ENCODE measurements at places on chromosomes 2 and 18.

DNA sequence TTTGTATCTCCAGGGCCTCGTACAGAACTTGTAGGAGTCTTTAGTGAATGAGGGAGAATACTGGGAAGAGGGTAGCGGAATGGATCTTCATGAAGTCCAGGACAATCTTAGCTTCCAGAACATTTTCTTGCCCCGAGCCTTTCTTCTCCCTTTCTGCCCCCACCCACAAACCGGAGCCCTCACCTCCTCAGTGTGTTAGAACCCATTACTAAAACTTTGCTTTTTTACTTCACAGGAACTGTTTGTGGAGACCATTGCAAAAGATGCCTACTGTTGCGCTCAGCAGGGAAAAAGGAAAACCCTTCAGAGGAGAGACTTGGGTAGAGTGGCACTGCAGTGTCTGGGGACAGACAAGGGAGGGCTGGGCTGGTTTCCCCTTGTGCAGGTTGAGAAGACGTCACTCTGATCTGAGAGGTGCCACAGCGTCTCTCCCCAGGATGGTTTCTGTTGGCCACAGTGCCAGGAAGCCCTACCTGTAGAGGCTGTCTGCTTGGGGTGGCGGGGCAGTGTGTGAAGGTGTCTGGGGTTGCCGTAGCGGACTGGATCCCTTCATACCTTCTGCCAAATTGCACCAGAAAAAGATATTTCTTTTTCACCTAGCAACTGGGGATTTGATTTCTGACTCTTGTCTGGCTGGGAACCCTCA is 786 bp downstream of the POLE4 start:
- DNase-seq, result no peak

DNA sequence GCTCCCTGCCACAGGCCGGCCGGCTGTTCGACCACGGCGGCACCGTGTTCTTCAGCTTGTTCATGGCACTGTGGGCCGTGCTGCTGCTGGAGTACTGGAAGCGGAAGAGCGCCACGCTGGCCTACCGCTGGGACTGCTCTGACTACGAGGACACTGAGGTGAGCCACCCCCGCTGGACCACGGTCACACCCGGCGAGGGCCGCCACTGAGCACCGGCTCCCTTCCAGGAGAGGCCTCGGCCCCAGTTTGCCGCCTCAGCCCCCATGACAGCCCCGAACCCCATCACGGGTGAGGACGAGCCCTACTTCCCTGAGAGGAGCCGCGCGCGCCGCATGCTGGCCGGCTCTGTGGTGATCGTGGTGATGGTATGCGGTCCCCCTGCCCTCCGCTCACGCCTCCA is 20.8 kb downstream of the ANO7 start:
- DNase-seq, result no peak

DNA sequence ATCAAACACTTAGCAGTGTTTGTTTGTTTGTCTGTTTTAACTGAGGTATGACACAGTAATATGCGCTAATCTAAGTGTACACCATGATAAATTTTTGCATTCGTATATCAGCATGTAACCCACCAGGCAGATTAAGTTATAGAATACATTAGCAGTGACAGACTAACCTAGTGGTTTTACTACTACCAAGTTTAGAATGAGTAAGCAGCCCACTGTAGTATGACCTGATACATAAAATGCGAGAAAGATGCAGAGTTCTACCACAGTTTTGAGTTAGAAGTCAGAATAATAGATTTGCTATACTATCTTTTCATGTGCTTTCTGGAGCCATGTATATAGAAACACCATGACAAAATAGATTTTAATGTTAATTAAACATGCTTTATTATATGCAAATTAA is 19.1 kb upstream of the MAP4K4 start:
- no peak for DNase-seq

- DNase-seq, result no peak
These were observed 49.5 kb downstream of the INHBB start for GRCh38 chr2:120395221-120396012.

- DNase-seq, result no peak
These were observed 42.6 kb upstream of the HNRNPA3 start for GRCh38 chr2:177169810-177170514.

DNA sequence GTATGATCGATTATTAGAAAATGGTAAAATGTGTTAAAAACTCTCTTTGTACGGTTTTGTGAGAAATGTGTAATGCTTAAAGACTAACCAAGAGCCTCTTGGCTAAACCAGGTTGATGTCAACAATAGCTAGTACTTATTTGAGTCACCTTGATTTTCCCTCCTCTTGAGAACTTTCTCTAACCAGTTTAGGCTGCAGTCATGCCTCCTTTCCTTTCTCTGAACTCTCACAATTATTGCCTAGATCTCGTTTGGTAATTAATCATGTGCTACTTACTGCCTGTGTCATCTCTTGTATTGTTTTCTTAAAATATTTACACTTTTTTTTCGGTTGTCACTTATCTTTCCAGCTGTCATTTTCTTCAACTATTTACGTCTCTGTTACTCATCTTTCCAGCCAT is 1.1 kb upstream of the EPC2 start:
- DNase-seq, result no peak

- DNase-seq, result no peak
These were observed 29.4 kb downstream of the THADA start for GRCh38 chr2:43566461-43566729.

DNA sequence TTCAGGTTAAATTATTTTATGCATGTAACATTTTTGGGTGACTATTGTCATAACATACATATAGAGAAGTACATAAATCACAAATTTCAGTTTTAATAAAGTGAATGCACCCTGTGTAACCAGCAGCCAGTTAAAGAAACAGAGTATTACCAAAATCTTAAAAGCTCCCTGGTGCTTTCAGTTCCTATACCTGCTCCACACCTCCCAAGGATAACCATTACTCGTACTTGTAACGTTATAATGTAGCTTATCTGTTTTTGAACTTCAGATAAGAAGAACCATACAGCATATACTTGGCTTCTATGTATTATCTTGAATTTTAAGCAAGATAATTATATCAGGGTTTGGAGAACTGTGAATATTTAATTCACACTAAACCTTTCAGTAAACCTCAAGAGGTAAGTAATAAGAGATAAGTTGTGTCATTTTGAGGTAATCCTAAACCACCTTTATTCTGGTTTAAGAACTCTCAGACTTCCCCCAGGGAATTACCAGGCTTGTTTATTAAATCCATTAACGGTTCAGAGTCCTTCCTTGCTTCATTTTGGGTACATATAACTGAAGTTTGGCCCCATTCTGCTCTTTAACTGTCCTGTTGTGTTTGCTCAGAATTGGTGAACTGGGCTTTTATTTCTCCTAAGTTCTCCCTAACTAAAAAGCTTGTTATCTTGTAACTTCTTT is 58.6 kb downstream of the LCLAT1 start:
- DNase-seq, result no peak

- no peak for DNase-seq
These were observed 150.0 kb downstream of the DYSF start for GRCh38 chr2:71603311-71603811.

DNA sequence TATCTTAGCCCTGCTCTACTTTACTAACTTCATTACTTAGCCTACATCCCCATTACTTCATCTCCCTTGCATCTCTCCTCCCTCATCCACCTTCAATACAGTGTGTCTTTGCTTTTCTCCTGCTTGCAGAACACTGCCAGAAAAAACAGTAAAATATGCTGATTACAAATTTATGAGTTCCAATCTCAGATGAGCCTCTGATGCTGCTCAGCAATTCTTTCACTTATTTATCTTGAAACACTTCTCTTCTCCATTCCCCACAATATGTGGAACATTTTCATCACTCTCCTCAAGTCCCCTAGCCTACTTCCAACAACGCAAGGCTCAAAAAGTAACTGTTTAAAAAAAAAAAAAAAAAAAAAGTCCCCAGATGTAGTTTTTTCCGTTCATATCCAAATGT is 7.1 kb downstream of the VPS54 start:
- DNase-seq, result no peak

DNA sequence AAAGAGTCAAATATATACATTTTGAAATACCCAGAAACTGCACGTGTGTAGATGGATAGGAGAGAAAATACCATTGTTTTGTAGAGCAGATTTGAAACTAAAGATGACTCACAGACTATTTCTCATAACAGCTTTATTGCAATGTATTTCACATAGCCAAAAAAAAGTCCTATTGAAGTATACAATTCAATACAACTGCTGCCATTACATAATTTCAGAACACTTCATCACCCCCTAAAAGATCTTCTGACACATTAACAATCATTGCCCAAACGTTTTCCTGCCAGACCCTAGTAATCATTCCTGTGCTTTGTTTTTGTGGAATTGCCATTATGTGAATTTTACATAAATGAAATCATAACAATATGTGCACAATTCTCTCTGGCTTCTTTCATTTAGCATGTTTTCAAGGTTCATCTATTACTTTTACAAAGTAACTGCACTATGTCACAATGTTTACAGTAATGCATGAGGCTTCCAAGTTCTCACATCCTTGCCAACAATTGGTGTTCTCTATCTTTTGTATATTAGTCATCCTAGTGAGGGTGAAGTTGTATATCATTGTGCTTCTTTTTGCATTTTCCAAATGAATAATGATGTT is 378.6 kb upstream of the CWC22 start:
- DNase-seq, result no peak

- DNase-seq, result no peak
These were observed 56.2 kb upstream of the RMDN2 start for GRCh38 chr2:37868866-37869265.

DNA sequence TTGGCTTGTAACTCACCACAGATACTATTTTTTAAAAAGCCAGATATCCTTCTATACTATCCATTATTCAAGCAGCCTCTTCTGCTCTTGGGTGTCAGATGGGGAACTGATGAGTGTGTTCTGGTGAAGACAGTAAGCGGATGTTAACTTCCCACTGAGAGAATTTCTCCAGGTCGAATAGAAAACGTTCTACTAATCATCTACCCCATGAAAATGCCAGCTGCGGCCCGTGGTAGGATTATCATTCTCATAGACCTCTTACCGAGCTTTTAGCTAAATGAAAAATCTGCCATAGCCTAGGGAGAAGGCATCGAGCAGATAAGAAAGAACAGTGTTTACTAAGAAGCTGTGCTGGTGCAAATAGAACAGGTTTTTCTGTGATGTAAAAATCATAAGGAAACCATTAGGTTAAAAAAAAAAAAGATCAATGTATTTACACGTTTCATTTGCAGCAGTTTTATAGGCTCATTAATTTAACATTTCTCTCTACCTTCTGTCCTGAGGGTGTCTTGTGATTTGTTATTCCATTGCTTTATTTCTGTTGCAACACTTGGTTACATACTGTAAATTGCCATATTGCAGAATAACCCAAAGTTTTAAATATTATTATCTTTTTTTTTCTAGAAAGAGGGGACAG is 1521.5 kb upstream of the ZEB2 start:
- DNase-seq, result no peak

- DNase-seq, result no peak
These were observed 46.2 kb downstream of the E2F6 start for GRCh38 chr2:11419781-11420180.

DNA sequence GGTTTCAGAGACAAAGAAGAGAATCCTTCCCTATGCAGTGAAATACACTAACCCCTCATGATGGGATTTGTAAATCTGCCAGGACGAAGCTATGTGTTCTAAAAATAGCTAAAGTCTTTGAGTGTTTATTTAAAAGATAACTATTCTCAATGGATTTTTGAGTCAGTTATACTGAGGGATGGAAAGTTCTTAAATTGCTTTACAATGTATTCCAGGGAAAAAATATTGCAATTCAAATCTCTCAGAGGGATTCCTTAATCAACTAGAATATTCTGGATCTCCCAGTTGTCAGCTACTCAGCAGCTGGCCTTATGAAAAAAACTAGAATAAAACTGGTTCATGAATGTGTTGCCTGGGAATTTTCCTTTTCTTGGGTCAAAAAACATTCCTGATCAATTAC is 312.4 kb downstream of the PLCL1 start:
- no peak for DNase-seq

DNA sequence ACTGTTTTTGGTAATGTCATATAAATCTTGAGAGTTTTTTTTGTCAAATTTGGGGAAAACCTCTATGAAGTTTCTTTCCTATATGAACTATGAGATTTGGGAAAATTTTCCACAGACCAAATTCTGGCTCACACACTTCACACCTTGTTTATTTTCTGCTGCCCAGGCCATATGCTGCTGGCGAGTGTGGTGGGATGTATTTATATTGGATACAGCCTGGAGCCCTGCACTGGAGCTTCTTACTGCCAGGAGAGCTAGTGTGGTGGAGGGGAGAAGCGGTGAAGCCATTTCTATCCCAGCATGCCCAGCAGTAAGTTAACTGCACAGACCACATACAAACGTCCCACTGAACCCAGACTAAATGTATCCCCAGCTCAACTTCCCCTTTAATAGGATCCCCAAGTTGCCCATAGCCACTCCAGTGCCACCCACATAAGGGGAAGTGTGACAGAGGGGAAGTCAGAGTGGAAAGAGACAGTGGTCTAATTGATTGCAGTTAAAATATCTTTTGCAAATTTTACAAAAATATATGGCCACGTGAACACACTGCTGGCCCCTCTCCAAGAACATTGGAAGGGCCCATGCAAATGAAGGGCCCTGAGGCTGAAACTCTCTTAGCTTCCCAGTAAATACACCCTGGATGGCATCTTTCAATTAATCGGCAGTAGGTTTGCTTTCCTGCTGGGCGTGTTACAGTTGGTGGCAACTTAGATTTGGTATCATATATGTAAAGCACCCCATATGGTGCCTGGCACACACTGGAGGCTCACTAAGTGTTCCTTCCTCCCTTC is 146.6 kb upstream of the ITGA6 start:
- DNase-seq, result no peak

DNA sequence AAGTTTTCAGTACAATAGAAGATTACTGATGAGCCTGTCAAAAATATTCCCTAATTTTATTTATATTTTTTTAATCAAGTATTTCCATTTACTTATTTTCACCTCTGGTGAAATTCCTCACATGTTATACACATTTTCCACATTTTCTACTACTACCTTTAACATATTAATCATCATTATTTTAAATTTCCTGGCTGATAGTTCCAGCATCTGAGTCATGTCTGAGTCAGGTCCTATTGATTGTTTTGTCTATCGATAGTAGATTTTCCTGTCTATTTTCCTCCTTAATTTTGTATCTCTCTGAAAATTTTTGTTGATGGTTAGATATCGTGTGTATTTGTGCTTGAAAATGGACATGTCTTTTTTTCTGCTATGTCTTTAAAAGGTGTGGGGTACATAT is 211.8 kb upstream of the DSEL start:
- DNase-seq, result no peak

GRCh38 chr2:97706708-97707345 is 6.5 kb upstream of the ZAP70 start:
- DNase-seq, result no peak

- DNase-seq, result no peak
These were observed 21.6 kb upstream of the GPR17 start for GRCh38 chr2:127624320-127624755.
